Neural crest cell (in vitro differentiated cells): ENCODE measurements at places on chromosomes 7 and 10.

GRCh38 chr7:67429735-67430134 lies 433.1 kb downstream of the TYW1 start:
- no peak for DNase-seq

DNA sequence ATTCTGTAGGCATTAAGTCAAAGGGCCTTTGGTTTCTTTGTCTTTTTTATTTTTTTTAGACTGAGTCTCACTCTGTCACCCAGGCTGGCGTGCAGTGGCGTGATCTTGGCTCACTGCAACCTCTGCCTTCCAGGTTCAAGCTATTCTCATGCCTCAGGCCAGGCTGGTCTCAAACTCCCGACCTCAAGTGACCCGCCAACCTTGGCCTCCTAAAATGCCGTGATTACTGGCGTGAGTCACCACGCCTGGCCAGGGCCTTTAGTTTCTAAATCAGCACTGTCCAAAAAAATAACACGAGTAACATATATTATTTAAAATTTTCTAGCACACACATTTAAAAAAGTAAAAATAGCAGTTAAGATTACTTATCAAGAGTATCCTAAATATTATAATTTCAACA lies 11.1 kb upstream of the ACSL5 start:
- no peak for DNase-seq

GRCh38 chr10:17847585-17848296 lies 38.6 kb downstream of the MRC1 start:
- DNase-seq: no peak

- no peak for DNase-seq
These were observed 231.5 kb upstream of the NRP1 start for GRCh38 chr10:33566001-33566400.

GRCh38 chr7:111400088-111400487 lies 162.2 kb downstream of the IMMP2L start:
- no peak for DNase-seq
